ENCODE measurements at places on chromosomes 11 and 22. TPM values are rescaled to one million over a fixed set of nuclear protein-coding genes. Genes with fewer than 3 reads are reported as not detected.
A peak's percentile ranks its signal among the peaks of the same experiment; 100 is the strongest.

GGTLC3 gene
- not detected for total RNA-seq

ADM gene
- 10.3 TPM for total RNA-seq

PANX2 gene
- total RNA-seq: 0.43 TPM

GGT5 gene
- 21.0 TPM for total RNA-seq

ARHGAP1 gene
- 60.9 TPM for total RNA-seq

- no peak for DNase-seq
These were observed 353.1 kb downstream of the METTL15 start for GRCh38 chr11:28461338-28461737.

GRCh38 chr22:21568347-21569075 is 997 bp downstream of the UBE2L3 start:
- no peak for DNase-seq

GRCh38 chr11:75050516-75050915 is 46.2 kb downstream of the OR2AT4 start:
- no peak for DNase-seq

DNA sequence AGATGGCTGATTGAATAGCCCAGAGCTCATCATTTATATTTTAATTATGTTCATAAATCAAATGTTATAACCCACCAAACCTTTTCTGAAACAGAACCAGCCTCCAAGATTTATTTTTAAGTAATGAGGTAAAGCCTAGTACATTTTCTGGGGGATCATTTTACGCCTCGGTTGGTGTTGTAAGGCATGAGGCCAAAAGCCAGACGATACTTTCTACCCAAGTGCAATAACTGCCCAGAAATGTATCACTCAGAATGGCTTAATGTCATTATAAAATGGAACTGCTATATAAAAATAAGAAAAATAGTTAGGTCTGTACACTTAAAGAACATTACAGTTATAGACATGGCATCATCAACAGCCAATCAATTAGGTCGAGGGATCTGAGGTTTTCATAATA is 283.3 kb downstream of the CADM1 start:
- no peak for DNase-seq

- no peak for DNase-seq
These were observed 6.4 kb downstream of the CCND1 start for GRCh38 chr11:69647390-69647748.

GRCh38 chr22:46471901-46472721 is 65.3 kb downstream of the CELSR1 start:
- no peak for DNase-seq

- no peak for DNase-seq
These were observed 48.7 kb downstream of the OTOG start for GRCh38 chr11:17595526-17596309.

DNA sequence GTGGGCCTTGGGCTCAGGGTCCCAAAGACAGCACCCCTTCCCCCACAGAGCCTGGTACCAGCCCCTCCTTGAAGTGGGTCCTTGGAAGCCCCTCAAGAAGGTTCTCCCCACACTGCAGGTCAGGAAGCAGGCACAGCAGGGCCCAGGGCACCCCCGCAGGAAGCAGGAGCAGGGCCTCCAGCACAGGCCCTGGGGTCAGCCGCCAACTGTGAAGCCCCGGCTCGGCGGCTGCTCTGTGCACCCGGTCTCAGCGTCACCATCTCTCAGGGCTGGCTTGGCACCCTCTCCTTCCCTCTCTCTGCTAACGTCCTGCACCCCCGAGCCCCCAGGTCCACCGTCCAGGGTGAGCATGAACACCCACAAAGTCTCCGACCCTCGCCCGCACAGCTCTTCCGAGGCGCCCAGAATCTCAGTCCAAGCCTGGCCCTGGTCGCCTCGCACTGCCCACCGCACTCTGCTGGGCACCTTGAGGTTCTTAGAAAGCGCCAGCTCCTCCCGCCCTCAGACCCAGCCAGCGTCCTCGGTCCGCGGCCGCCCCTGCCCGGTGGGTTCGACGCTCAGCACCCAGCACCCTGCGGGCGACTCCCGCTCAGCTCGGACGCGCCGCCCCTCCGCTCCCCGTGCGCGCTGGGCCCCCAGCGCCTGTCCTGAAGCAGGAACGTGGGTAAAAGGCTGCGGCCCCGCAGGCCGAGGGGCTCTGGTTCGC is 1.4 kb upstream of the SIGIRR start:
- DNase-seq: peak; percentile 30

DNA sequence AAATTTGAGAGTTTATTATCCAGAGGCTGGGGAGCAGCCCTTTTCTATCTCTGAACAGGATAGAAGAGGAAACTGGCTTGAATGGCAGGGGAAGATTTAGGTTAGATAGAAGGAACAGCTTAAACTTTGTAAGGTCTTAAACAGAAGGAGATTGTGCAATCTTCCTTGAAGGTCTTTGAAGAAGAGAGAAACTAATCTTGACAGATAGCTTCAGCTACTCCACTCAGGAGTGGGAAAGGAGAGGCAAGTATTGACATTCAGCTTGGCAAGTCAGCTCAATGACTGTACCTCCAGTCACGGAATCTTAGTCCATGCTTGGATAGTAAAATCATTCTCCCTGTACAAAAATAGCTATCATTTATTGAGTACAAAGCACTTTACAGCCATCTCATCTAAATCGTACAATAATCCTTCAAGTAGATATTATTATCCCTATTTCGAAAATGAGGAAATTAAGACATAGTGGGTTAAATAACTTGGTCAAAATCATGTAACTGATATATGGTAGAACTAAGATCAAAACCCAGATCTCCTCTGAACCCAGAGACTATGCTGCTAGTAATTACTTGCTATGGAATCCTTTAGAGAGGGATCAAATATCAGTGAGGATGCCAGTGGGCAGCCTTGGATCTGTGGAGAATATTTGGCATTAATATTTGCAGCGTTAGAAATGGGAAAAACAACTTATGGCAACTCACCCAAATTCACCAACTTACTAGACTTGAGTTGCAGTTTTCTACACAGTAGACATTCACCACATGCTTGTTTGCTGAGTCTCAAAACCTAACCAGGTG is 14.6 kb downstream of the C11orf97 start:
- DNase-seq: no peak

Data from Right ventricle myocardium superior (tissue), 1 donor.